ENCODE measurements at places on chromosomes 16 and 17.

DNA sequence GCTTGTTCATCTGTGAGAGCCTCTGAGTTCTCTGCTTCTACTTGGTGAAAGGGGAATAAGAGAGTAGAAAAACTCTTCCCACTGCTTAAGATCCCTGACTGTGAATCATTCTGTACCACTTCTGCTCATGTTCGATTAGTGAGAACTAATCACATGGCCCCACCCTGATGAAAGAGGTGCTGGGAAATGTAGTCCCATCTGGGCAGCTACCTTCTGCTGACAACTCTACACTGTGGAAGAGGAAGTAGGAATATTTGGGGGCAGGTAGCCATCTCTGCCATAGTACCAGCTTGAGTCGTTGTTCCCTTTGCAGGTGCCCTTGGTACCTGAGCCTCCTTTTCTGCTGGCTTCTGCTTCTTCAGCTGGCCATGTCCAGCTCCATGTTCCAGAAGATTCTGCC is 29.9 kb downstream of the NKD1 start:
- DNase-seq: no peak

- DNase-seq: no peak
These were observed 1494.0 kb upstream of the CDH8 start for GRCh38 chr16:63530208-63530607.

GRCh38 chr16:81698310-81698641 is 80.8 kb upstream of the PLCG2 start:
- DNase-seq: no peak

- DNase-seq: no peak
These were observed 75.9 kb downstream of the USP22 start for GRCh38 chr17:20966870-20967269.

GRCh38 chr17:44872131-44872768 is 24.6 kb downstream of the HIGD1B start:
- DNase-seq: no peak

DNA sequence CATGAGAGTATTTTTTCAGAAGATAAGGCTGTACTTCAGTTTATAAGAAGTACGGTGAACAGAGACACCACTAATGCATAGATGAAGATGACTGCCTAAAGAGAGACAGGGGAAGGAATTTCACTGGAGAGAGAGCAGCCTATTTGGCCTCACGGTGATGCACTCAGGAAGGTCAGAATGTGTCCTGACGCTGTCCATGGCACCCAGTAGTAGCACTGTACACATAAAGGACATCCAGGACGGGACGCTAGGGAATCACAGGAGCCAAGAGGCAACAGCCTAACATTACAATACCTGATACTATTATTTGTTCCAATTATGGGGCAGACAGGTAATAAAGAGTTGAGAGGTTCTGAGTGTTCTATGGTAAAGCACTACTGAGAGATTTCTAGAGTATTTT is 24.9 kb upstream of the LRRC37A start:
- peak; percentile 74 for DNase-seq

- no peak for DNase-seq
These were observed 51.8 kb downstream of the LYRM1 start for GRCh38 chr16:20952139-20952920.

- DNase-seq: peak; percentile 86
These were observed 52.3 kb upstream of the LGALS9 start for GRCh38 chr17:27578718-27579085.

DNA sequence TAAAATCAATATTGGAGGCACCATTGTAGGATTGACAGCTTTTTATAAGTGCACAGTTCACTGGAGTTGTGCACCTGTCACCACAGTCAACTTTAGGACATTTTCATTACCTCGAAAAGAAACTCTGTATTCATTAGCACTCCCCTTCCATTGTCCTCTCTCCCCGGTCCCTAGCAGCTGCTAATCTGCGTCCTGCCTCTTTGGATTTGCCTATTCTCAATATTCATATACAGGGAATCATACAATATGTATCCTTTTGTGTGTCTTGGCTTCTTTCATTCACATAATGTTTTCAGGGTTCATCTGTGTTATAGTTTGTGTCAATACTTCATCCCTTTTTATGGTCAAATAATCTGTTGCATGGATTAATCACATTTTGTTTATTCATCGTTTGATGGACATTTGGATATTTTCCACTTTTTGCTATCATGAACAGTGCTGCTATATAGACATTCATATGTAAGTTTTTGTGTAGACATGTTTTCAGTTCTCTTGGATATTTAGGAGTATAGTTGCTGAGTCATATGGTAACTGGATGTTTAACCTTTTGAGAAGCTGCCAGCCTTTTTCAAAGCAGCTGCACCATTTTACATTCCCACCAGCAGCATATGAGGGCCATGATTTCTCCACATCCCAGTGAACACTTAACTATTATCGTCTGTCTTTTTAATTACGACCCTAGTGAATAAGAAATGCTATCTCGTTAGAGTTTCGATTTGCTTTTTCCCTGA is 9.8 kb downstream of the DNAJA3 start:
- DNase-seq: no peak

- DNase-seq: no peak
These were observed 24.3 kb downstream of the GP2 start for GRCh38 chr16:20303012-20303411.

DNA sequence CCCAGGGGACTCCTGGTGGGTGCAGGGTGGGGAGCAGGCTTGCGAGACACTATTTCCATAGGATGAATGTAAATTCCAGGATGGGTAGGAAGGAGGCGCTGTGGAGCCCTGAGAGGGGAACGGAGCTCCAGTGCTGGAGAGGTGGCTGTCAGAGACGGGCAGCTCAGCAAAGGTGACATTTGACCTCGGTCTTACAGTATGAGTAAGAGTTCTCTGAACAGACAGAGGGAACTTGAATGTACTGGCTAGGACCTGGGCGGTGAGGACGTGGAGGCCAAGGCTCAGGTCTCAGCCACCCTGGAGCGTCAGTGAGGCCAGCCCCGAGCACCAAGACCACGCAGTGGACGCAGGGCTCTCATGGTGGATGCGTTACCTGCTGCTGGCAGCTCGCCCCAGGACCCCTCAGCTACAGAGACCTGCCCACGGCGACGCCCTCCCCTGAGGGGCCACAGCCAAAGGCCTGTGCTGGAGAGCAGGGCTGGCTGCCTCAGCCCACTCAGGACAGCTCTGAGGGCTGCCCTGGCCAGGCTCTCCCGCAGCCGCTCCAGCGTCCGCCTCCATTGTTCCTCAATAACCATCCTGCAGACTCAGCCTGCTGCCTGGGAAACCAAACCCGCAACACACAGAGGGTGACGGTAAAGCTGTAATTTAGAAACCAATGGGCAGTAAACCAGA is 65.9 kb upstream of the TNRC6C start:
- DNase-seq: peak; percentile 87

Data from islet precursor cell (in vitro differentiated cells).